SHP77 treated with DMSO at 0.1 percent for 48 hours (cell line): ENCODE measurements at places on chromosomes 5 and 9.

GRCh38 chr5:80140496-80140895, 105.3 kb downstream of the THBS4 start:
- no peak for DNase-seq

DNA sequence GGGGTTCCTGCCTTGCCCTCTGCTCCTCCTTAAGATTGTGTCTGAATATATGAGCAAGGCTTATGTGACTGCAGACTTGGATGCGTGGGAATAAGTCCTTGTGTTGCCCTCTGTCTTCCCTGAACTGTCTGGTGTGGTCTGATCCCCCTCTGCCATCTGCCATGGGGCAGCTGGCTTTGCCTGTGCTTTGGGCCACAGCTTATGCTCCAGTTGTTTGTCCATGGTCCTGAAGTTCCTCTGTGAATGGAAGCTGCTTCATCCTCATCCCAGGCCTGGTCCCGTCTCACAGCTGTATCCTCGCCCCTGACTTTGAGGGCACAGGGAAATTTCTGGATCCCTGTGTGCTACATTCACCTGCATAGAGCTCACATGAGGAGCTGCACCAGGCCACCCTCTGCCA, 14.7 kb downstream of the IL31RA start:
- no peak for DNase-seq

DNA sequence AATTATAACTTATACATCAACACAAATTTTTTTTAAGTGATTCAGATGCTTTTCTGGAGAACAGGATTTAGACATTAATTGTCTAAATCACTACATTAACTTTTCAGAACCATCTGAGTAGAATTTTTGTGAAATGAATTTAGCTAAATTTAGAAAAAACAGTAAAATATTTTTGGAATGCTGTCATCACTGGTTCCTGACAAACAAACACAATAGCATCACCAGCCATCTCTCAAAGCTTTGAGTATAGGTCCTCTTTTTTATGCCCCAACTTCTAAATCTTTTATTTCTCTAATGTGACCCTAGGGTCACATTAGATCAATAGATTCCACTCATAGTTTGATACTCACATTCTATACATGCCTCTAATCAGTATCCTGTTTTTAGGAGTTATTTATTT, 104.6 kb downstream of the PRR16 start:
- no peak for DNase-seq

- DNase-seq, result no peak
These were observed 157.8 kb upstream of the PTGER4 start for GRCh38 chr5:40521925-40522324.

- DNase-seq, result peak; percentile 76
These were observed 48.2 kb upstream of the RPL26L1 start for GRCh38 chr5:172910828-172911627.

DNA sequence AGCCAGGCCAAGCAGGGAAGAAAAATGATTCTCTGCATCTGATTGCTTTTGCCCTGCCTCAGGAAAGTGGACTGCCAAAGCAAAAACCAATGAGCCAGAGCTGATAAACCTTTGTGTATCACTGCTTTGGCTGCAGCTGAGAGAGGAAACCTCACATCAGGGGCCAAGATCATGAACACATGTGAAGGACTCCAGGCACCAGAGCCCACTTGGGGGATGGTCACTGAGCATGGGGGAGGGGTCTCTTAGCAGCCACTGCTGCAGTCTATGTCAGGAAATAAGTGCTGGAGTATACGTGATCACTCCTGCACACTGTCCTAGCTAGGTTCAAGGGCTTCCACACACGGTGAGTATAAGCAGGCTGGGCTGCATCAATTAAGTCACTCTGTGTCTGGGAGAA, 229.9 kb downstream of the SPOCK1 start:
- DNase-seq, result no peak

- DNase-seq, result no peak
These were observed 108.1 kb upstream of the FBN2 start for GRCh38 chr5:128646176-128646575.

GRCh38 chr9:23361096-23361495, 464.9 kb downstream of the ELAVL2 start:
- no peak for DNase-seq

- no peak for DNase-seq
These were observed 34.4 kb upstream of the SARDH start for GRCh38 chr9:133772581-133772980.

GRCh38 chr5:110544603-110545002, 181.9 kb downstream of the TMEM232 start:
- no peak for DNase-seq

GRCh38 chr9:121296213-121297127, 28.5 kb downstream of the GSN start:
- DNase-seq, result no peak

DNA sequence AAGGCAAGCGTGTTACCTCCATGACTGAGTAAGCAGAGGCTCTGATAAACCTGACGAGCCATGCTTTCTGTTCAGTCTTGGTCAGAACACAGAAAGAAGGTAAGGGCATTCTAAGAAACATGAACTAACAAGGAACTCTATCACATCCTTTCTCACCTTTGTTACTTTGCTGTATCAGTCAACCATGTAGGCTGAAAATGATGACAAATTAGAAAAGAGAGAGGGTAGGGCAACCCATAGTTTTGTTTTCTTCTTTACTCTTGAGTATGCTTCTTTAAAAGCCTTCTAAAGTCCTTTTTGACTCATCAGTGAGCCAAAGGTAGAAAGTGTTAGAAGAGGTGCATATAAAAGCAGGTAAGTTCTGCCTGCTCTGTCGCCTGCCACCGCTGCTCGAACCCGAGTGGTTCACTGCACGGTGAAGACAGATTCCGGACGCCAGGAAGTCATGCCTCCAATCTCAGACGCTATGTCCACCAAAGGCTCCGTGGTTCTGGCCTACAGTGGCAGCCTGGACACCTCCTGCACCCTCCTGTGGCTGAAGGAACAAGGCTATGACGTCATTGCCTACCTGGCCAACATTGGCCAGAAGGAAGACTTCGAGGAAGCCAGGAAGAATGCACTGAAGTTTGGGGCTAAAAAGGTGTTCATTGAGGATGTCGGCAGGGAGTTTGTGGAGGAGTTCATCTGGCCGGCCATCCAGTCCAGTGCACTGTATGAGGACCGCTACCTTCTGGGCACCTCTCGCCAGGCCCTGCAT, 298.4 kb downstream of the NDUFS4 start:
- no peak for DNase-seq

DNA sequence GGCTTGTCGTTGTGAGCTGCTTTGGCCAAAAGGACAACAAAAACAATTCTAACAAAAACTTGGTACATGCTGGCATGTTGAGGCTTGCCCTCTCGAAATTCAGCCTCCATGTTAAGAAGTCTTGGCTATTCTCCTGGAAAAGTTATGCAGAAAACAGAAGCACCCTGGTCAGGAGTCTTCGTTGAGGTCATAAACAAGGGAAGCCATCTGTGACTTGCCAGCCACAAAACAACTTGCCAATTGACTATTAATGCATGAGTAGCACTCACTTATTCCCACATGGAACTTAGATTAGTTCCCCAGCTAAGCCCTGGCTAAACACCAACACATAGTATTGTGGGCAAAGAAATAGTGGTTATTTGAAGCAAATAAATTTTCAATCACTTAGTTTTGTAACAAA, 521.0 kb upstream of the CHD1 start:
- no peak for DNase-seq

DNA sequence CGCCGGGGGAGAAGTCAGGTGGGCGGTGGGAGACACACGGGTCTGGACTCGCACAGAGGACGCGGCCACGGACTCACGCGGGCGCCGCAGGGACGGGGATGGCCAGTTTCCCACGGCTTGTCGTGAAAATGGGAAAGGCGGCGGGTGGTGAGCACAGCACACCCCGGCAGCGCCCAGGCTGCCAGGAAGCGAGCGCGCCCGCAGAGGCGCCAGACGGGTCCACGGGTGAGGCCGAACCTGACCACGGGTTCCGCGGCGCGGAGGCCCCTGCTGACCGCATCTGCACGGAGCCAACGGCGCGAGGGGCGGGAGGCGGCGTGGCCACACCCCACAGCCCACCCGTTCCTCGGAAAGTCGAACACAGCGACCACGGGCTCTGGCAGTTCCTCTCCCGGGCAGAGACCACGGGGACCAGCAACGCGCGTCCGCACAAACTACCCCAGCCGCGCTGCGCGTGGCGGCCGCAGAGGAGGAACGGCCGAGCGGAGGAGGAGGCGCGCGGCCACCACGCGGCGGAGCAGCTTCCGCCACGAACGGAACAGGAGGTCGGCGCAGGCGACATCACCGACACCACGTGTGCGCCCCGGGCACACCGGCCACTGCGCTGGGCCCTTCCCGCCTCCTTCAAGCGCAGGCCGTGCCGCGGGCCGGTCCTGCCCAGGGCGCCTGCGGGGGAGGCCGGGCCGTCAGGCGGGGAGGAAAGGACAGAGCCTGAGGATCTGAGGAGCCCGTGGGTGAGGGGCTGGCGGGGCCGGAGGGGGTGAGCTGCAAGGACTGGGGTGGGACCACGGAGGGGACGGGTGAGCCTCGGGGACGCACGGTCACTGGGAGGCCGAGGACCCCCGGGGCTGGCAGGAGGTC, 5.6 kb downstream of the EXD3 start:
- DNase-seq, result no peak

GRCh38 chr9:6384732-6385131, 28.3 kb upstream of the UHRF2 start:
- no peak for DNase-seq

GRCh38 chr5:74978345-74978744, 74.0 kb downstream of the GCNT4 start:
- no peak for DNase-seq

GRCh38 chr9:13963005-13963653, 350.8 kb downstream of the NFIB start:
- no peak for DNase-seq

DNA sequence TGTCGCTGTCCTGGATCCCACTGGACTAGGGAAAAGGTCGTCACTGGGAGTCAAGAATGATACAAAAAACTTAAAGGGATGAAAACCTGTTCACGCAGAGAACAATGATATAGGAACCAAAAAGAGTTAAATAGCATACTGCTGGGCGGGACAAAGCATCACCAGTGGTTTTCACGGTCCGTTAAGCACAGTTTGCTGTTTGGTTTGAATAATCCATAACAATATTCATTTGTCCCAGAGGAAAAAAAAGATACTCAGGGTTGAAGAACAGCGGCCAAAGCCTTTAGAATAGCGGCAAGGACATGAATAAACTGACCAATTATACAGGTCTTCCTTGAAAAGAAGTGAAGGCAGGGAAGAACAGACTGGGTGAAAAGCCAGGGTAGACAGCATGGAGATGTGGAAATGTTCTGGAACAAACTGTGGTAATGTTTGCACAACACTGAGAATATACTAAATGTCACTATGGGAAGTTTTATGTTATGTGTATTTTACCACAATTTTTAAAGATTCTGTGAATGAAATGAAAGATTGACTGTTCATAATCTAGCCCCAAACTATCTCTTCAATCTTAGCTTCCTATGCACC, 60.8 kb downstream of the MTMR12 start:
- no peak for DNase-seq

- DNase-seq, result no peak
These were observed 173.5 kb upstream of the ZNF608 start for GRCh38 chr5:124919747-124920525.

GRCh38 chr5:141476132-141476911, 556 bp downstream of the PCDHGC3 start:
- no peak for DNase-seq

GRCh38 chr9:38012767-38013450, 56.1 kb downstream of the SHB start:
- no peak for DNase-seq

DNA sequence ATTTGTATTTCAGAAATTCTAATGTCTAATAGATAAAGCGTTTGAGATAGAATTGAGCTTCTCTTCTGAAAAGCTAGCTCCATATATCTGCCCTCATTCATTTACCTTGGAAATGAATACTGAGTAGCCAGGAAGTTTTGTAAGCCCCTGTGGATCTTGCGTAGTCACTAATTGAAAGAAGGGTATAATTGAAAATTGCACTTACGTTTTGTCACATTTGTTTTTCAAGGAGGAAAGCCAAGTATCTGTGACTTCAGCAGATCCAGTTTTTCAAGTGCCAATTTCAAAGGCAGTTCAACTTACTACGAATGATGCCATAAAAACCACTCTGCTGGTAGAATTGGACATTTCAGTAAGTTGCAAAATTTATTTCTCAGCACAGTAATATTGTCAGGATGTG, 14.0 kb downstream of the MTRR start:
- DNase-seq, result no peak

DNA sequence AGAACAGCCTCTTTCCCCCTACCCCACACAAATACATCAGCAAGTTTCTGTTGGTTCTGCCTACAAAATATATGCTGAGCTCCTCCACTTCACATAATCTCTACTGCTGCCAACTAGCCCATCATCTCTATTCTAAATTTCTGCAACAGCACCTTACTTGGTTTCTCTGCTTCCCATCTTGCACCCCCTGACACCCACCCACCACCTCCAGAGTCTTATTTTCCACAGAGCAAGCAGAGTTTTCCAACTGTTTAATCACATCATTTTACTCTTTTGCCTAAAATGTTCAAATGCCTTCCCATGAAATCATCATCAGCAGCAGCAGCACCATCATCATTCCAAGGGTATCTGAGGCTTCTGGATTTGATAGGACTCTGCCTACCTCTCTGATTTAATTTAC, 295.7 kb downstream of the CTNND2 start:
- no peak for DNase-seq

- DNase-seq, result no peak
These were observed 23.9 kb upstream of the LPCAT1 start for GRCh38 chr5:1547655-1548054.
